Caki2 (cell line): ENCODE measurements at places on chromosomes 13 and 19. TPM values are rescaled to one million over a fixed set of nuclear protein-coding genes. Genes with fewer than 3 reads are reported as not detected.

GRCh38 chr19:8242211-8242821 is 33.1 kb downstream of the CERS4 start:
- no peak for DNase-seq

DNA sequence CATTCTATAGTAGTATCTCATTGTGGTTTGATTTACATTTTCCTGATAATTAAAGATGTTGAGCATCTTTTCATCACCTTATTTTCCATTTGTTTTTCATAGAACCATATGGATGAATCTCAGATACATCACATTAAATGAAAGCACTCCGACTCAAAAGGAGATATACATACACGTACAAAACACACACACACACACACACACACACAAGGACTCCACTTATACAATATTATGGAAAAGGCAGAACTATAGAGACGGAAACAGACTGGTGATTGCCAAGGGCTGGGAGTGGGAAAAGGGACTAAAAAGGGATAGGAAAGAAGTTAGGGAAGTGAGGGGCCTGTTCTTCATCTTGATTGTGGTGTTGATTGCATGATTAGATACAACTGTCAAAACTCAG is 24.3 kb downstream of the ZNF585A start:
- DNase-seq: no peak

DNA sequence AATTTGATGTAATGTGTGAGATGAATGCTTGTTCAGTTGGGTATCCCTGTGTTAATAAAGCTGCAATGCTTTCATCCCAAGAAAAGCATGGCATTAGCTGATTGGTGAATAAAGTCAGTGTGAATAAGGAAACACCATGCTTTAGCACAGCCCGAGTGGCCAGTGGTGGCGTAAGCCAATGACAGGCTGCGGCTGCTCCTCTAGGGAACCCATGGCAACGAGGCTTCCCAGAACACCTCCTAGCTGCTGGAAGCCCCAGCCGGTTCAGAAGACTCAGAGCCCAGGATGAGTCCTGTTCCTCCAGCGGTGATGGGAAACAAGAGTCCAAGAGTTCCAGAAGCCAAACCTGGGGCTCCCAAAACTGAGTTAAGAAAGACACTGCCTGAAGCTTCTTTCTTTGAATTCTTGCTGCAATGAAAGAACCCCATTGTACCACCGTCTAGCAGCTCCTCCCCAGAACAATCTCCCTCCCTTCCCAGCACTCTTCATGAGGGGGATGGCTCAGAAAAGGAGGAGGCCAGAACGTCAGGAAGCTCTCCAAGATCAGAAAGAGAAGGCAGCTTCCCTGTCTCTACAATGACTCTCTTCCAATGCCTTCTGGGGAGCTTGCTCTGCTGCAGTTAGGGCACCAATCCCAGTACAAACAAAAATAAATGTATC is 58.2 kb downstream of the TSHZ3 start:
- no peak for DNase-seq

- no peak for DNase-seq
Observed at GRCh38 chr13:26785838-26786630, 25.4 kb upstream of the GPR12 start.

GRCh38 chr19:50836543-50837195 is 3.3 kb upstream of the KLK15 start:
- DNase-seq: no peak

- no peak for DNase-seq
Observed at GRCh38 chr13:74070513-74070912, 63.7 kb downstream of the KLF12 start.

DNA sequence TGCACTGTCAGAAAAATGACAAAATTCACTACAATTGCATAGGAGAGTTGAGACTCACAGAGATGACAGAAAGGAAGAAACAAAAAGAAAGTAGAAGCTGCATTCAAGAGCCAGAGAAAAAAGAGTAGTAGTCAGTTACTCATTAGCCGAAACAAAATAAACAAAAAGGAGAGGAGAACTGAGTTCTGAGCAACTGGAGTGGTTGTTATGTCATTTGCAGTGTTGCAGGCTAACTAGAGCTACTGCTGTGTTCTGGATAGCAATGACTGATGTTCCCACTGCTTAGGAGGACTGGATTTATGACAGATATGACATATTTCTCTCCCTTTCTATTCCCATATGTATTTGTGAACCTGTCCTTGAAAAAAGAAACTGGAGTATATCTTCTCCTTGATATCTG is 482.6 kb downstream of the RFC3 start:
- peak; percentile 27 for DNase-seq

DNA sequence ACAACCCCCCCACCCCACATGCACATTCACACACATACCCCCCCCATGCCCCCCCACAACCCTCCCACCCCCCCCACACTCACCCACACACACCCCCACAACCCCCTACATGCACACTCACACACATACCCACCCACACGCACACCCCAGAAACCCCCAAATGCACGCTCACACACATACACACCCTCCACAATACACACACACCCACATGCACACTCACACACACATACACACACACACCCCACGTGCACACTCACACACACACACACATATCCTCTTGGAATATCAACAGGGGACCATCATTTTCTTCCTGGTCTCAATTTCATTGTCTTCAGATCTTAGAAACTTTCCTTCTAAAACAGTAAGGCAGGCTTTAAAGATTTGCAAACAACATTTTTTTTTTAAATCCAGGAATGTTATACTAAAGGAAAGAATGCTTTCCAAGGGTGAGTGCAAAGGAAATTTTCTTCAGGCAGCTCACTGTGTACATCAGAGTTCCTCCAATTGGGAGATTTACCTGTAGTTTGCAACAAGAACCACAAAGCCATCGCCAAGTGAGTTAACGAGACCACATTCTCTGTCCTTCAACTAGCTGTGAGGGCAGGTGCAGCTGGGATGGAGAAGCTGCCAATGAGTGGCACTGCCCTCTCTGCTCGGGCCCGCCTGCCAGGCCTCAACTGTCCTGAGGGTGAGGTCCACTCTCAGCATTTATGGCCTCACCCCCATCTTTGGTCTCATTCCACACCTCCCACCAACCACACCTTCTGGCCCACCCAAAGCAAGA is 53.0 kb downstream of the MRPL57 start:
- DNase-seq: no peak

- peak; percentile 44 for DNase-seq
Observed at GRCh38 chr19:40424637-40425449, 949 bp downstream of the SERTAD1 start.

DNA sequence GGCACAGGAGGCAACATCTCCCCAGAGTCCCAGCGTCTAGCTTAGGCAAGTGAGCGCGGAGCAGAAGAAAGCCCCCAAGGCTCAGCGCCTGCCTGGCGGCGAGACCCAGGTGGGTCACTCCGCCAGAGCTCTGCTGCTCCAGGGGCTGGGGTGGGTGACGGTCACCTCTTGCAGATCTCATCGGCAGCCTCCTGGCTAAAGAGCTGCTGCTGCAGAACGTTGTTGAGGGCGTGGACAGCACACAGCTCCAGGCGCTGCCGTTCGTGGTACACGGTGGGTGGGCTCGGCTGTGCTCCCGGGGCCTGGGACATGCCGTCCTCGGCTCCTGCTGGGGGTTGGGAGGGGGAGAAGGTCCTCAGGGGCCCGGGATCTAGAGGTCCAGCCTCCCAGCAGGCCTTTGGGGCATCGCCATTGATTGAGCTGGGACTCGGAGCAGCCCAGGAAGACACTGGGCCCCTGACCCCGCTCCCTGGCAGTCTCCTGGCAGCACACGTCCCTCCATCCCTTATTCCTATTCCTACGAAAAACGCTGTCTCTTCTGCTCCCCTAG is 795 bp downstream of the JOSD2 start:
- DNase-seq: no peak

DNA sequence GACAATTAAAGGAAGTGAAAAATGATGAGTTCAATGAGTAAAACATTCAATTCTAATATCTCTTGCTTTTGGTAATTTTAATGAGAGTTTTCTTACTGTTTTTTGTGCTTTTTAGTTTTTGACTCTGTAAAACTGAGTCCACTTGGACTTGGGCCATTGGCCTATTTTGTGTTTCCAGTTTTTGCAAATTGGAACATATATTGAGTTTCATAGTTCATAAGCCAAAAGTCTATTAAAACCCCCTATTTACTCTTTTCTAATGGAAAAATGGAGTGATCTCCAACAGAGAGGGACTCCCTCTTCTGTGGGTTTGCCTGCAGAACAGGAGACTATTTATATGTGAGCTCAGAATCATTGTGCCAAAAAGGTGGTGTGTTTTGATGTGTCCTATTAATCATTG is 219.7 kb upstream of the SPRY2 start:
- no peak for DNase-seq

TRPC4 gene
- 1.3 and 2.3 TPM in 2 replicates for total RNA-seq

USHBP1 gene
- not detected in 2 replicates for total RNA-seq

IL27RA gene
- total RNA-seq: 8.6 and 15.6 TPM in 2 replicates
